Neuronal stem cell (in vitro differentiated cells): ENCODE measurements at places on chromosomes 5 and 9.

DNA sequence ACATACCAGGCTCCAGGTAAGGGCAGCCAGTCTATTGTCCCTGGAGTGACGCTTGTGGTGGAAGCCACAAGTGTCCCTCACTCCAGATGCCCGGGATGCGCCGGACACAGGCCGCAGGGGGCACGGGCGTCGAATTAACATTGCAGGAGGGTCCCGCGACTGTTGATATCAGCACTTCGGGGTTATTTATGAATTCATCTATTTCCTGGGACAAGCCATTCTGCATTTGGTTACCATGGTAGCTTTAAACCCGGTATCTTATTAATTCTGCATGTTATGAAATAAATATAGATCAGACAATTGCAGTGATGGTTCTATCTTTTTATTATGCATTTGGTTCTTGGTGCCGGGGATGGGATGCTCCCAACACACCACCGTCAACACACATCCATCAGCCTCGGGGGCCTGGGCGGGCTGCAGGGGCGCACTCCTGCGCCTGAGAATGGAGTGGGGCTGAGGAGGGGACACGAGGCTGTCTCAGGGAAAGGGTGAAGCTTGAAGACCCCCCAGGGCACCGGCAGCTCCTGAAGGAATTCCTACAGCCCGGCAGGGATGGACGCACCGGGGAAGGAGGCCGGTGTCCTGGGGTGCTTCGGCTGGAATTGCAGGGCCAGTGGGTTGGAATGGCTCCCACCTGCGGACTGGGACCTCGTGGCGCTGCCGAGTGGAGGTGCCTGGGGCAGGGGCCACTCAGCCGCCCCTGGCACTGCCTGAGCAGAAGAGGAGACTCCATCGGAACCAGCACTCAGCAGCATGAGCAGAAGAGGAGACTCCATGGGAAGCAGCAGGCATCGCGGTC lies 17.7 kb upstream of the TMEM250 start:
- DNase-seq = no peak
- H3K4me3 ChIP-seq = no peak overlapping the region
- no peak overlapping the region for H3K27ac ChIP-seq

GRCh38 chr5:148202531-148203203 lies at the start of gene SPINK6:
TSS of gene SPINK6 (plus strand) at chr5:148203042. CDS start at chr5:148203097, 55 bp downstream.
- no peak for DNase-seq
- no peaks in the 10 kb centered on the region for H3K36me3 ChIP-seq
- H3K4me1 ChIP-seq = no peaks in the 10 kb centered on the region
- no peaks in the 10 kb centered on the region for H3K27me3 ChIP-seq

DNA sequence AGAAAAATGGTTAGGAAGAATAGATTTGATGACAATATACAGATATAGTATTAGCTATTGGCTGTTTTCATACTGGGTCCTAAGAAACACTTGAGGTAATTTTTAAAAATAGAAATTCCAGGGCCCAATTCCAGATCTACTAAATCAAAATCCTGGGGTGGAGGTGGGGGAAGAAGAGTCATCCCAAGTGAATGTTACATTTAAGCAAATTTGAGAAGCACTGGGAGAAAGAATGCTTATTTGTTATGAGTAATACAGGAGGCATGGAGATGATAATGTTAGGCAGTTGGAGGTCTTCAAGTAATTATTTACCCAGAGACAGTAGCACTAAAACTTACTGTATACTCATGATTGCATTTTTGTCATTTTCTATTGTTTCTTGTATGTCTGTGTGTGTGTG lies 93.0 kb upstream of the DAB2 start:
- H3K4me3 ChIP-seq = no peak overlapping the region
- H3K4me1 ChIP-seq = no peaks in the 10 kb centered on the region
- H3K36me3 ChIP-seq = no peaks in the 10 kb centered on the region
- H3K27ac ChIP-seq = no peak overlapping the region

DNA sequence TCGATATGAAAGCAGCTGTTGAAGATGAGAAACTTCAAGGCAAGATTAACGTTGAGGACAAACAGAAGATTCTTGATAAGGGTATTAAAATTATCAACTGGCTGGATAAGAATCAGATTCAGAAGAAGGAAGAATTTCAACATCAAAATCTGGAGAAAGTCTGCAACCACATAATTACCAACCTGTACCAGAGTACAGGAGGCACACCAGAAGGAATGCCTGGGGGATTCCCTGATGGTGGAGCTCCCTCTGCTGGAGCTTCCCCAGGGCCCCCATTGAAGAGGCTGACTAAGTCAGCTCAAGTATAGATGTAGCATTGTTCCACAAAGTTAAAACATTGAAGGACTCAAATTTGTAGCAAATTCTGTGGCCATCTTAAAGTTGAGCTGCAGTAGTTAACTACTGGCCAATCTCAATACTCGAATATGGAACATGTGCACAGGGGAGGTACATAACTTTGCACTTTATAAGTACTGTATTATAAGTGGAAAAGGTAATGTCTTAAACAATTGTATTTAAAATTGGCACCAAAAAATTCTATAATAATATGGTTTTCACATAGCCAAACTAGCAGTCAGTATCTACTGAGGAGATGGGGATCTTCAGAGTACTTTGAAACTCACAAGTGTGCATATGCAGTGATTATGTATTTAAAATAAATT lies 237.5 kb downstream of the CHSY3 start:
- H3K27me3 ChIP-seq = no peaks in the 10 kb centered on the region
- H3K36me3 ChIP-seq = no peaks in the 10 kb centered on the region
- H3K27ac ChIP-seq = no peak overlapping the region
- no peaks in the 10 kb centered on the region for H3K4me1 ChIP-seq

GRCh38 chr5:140795259-140795641 lies 598 bp downstream of the PCDHA2 start:
- H3K27me3 ChIP-seq = no peaks in the 10 kb centered on the region
- DNase-seq = no peak
- no peaks in the 10 kb centered on the region for H3K4me1 ChIP-seq

- no peak overlapping the region for H3K27ac ChIP-seq
- no peaks in the 10 kb centered on the region for H3K27me3 ChIP-seq
- H3K4me1 ChIP-seq = no peaks in the 10 kb centered on the region
- no peaks in the 10 kb centered on the region for H3K36me3 ChIP-seq
- no peak overlapping the region for H3K4me3 ChIP-seq
These were observed 387.7 kb downstream of the KDM4C start for GRCh38 chr9:7145361-7146069.
